ENCODE measurements at places on chromosomes 6 and 20.

DNA sequence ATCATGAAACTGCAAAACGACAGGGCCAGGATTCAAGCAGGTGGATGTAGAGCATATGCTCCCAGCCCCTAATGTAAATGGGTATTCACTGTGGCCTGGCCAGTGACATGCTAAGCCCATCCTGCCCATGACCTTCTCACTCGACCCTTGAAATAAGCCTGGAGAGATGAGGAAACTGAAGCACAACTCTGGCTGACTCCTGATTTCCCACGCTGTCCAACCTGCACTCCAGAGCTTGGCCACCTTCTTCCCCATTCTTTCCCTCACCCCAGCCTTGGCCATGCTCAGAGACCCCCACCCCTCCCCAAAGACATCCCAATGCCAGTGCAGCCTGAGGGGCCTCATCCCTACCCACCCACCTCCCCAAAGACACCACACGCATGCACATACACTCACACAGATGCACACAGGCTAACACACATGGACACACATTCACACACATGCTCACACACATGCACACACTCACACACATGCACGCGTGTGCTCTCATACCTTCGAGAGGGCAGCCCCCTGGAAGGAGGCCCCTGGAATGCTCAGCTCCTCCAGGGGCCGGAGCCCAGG lies 12.4 kb downstream of the TFEB start:
- DNase-seq, result no peak

DNA sequence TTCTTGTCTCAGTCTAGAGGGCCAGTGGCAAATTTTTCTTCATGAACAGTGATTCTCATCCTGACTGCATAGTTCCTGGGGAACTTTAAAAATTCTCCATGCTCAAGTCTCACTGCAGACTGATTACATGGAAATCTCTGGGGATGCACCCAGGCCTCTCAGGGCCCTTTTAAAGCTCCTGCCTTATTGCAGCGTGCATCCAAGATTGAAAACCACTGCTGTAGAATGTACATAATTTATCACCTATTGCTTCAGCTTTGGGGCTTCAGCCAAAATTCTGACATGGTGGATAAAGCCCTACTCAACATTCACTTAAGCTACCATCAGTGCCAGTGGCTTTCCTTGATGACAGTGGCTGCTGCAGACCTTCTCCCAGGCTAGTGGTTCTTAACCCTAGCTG lies 143.8 kb downstream of the BTBD3 start:
- DNase-seq, result no peak

DNA sequence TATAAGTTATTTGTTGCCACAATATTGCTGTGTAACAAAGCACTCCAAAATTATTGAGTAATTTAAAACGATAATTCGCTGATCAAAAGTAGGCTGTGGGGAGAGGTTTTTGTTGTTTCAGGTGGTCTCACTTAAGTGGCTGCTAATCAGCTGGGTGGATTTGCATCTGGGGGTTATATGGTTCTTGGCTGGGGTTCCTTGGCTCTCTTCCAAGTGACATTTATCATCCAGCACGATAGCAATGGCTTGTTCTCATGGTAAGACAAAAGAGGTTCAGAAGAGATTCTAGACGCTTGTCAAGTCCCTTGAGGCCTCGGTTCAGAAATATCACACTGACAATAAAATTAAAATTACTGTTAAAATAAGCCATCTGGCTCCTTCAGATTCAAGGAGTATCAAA lies 1648.8 kb downstream of the GRIK2 start:
- no peak for DNase-seq

DNA sequence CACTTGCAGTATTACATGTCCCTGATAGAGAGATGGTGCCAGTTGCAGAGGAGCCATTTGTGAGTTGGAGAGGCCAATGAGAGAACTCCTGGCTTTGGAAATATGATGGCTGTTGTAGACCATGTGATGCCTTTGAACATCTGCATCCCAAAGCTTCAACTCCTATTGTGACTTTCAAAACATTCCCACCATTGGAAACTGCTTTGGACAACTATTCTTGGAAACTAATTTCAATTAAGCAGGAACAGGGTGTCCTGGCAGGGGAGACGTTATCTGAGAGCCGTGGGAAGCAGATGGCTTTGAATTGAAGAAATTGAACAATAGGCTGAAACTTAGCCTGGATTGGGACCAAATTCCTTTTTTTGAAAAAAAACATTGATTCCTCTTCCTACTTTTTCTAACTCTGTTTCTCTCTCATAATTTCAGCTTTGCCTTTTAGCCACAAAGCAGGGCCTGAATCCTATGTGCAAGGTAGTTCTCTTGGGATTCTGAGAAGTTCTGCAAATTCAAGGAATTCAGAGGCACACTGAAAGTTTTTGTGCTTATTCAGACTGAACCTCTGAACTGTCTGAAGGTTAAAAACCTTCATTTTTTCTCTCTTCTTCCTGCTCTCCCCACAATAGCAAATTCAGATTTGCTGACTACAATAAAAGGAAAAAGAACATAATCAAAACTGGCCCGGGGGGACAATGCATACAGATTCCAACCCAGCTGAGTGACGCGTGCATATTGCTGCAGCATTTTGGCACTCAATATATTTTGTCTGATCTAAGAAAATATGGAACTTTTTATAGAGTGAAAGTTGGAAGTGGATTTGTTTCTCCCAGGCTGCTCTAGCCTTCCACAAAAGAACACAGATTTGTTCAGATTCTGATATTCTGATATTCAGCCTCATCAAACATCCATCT lies 720.4 kb upstream of the CHD6 start:
- DNase-seq, result no peak

- no peak for DNase-seq
Measured at GRCh38 chr6:125188037-125188436, 34.5 kb downstream of the TPD52L1 start.

DNA sequence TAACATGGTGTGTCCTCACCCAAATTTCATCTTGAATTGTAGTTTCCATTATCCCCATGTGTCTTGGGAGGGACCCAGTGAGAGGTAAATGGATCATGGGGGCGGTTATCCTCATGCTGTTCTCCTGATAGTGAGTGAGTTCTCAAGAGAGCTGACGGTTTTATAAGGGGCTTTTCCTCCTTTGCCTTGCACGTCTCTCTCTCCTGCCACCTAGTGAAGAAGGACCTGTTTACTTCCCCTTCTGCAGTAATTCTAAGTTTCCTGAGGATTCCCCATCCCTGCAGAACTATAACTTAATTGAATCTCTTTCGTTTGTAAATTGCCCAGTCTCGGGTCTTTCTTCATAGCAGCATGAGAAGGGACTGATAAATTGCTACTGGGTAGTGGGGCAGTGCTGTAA lies 789.3 kb downstream of the FRK start:
- DNase-seq, result peak; percentile 51

DNA sequence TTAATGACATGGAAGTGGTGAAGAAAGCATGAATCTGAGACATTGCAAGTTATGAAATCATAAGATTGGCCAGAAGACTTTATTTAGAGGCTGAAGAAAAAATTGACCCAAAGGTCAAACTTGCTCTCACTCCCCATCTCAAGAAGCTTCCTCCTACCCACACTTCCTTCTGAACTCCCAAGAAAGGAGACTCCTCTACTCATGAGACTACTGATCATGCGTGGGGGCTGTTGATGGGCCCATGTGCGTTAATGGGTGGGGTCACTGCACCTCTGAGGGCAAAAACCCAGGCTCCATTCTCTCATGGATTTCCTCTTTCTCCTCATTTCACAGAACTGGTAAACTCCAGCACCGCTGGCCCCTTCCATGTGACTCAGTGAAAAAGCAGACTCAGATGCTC lies 470.6 kb upstream of the ARID1B start:
- DNase-seq, result no peak

DNA sequence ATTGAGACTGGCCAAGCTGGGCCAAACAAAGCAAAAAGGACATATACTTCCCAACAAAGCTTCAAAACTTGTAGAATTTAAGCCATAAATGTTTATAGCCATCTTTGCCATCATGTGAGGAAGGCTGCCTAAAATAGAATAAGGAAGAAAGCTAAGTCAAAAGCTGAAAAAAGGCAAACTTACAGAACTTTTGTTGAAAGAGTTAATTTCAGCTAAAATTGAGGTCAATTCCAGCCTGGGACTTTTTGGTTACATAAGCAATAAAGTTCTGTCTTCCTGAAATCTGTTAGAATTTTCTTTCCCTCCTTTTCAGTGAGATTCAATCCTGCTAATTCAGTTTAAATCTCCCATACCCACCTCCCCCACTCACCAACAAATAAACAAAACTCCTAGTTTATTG lies 227.9 kb upstream of the MARCKS start:
- no peak for DNase-seq

- no peak for DNase-seq
Measured at GRCh38 chr20:62511300-62511914, 35.6 kb upstream of the GATA5 start.

GRCh38 chr6:163077134-163077533 lies 337.4 kb upstream of the QKI start:
- DNase-seq, result no peak

DNA sequence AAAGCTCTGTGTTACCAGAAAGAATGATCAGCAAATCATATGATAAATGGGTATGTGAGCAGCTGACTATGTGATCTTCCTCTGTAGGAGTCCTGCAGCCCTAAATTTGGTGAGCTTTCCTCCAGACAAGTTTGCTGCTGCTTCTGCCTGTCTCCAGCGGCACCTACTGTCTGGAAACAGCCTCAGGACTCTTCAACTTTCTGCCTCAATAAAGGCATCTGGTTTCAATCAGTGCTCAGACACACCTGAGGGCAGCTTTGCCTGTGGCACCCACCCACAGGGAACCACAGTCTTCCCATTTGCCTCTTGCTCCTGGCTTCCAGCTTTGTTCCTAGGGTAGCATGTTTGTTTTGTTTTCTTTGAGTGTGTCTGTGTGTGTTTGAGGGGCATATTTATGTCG lies 727.9 kb upstream of the MAN1A1 start:
- DNase-seq, result peak; percentile 75

DNA sequence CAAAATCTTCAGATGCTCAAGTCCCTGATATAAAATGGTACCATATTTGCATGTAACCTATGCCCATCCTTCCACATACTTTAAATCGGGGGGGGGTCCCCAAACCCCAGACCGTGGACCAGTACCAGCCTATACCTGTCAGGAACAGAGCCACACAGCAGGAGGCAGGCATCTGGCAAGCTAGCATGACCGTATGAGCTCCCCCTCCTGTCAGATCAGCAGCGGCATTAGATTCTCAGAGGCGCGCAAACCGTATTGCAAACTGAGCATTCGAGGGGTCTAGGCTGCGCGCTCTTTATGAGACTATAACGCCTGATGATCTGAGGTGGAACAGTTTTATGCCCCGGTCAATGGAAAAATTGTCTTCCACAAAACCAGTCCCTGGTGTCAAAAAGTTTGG lies 30.7 kb downstream of the FGD2 start:
- DNase-seq, result no peak

DNA sequence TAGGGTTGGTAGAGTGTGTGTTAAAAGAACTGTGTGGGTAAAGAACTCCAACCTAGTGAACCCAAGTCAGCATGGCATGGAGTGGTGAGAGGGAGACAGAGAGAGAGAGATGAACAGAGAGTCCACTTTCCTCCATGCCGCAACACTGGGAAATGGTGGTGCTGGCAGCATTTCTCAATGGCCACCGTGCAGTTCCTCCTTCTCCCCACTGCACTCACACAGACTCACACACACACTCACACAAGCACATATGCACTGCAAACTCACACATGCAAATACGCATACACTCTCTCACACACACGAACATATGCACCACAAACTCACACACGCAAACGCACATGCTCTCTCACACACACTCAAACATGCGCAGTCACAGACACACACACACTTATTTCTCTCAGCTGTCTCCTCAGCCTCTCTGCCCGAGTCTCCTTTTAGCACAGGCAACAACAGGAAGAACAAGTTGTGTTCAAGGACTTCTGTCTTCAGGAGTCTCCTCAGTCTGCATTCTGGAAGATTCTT lies 66.5 kb upstream of the LY86 start:
- no peak for DNase-seq

- DNase-seq, result no peak
Measured at GRCh38 chr6:29131691-29132090, 23.8 kb downstream of the OR2J3 start.

GRCh38 chr6:14283600-14284235 lies 166.1 kb downstream of the CD83 start:
- DNase-seq, result peak; percentile 45

DNA sequence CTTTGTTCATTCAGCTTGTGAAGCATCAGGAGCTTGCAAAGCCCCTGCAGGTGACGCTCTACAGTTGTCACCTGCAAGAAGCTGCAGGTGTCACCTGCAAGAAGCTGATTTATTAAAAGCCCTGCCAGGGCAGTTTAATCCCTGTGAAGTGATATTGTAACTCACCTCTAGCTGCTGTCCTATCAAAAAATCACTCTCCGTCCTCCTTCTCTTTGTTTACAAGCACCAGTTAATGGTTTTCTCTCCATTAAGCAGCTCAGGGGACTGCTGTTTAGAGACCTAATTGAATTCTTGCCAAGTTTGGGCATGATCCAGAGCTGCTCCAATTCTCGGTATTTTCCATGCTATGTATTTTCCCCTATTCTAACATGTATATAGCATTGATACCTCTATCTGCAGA lies 345.9 kb downstream of the ARHGAP18 start:
- DNase-seq, result no peak

- no peak for DNase-seq
Measured at GRCh38 chr6:85913001-85913400, 270.3 kb upstream of the SYNCRIP start.

DNA sequence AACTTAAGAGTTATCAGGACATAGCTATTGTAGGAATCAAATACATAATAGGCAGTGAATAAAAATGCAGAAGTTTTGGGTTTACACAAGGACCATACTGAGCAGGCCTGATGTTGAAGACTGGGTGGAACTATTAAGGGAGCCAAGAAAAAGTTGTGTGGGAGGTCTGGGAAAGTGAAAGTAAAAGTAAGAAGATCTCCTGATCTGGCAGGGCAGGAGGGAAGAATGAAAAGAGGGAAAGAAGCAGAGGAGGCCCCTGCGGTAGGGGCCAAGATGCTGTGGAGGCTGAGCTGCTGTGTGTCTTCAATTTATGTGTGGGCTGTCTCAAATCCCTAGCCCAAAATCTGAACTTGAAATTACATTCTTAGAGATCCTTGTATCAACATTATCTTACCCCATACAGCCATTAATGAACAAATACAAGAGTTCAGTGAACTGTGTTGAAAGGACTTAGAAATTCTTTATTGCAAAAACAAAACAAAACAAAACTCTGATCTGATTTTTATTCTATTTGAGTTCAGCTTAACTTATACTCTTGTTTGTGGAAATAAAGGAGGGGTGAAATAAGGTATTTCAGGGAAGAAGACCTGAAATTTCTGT lies 1183.8 kb downstream of the HACE1 start:
- no peak for DNase-seq

- no peak for DNase-seq
Measured at GRCh38 chr6:73409395-73409794, 14.8 kb downstream of the DDX43 start.

DNA sequence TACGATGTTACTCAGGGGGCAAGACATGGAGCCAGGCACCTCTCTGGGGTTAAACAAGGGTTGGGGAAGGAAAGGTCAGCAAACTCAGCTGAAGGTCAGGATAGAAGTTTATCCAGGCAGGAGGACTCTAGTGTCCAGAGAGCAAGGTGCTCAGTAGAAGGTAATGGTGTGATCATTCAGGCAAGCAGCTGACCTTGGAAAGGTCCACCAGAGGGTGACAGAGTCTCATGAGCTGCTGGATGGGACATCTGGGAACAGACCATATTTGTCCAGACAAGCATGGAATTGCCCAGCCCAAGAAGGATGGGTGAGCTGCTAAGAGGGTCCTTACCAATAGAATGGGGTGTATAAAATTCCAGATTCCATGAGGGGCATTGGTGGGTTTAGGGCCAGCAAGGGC lies 89.5 kb downstream of the MAP3K7 start:
- DNase-seq, result peak; percentile 61
